ENCODE measurements at places on chromosomes 5 and 9. TPM values are rescaled to one million over a fixed set of nuclear protein-coding genes. Genes with fewer than 3 reads are reported as not detected.
A peak's percentile ranks its signal among the peaks of the same experiment; 100 is the strongest.

PAM gene
- total RNA-seq: 37.8 TPM

PDE6A gene
- total RNA-seq: 0.04 TPM

TMC1 gene
- total RNA-seq: not detected

GPR107 gene
- total RNA-seq: 34.2 TPM

DNA sequence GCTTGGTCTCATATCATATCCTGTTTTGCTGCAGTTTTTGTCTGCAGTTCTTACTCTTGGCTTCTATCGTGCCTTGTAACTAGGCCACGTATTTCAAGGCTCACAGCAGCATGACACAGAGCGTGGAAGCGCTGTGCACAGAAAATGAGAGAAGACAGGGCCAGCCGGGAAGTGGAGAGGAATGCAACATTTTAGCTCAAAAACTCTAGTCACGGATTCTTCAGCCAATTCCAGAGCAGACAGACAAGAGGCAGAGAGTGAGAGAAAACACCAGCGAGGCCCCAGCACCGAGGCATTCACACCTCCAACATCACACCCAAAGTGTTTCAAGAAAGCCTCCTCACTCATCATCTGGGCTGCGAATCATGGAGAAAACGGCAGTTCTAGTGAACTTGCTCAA is 160.8 kb downstream of the DNAH5 start:
- no peak for DNase-seq

DNA sequence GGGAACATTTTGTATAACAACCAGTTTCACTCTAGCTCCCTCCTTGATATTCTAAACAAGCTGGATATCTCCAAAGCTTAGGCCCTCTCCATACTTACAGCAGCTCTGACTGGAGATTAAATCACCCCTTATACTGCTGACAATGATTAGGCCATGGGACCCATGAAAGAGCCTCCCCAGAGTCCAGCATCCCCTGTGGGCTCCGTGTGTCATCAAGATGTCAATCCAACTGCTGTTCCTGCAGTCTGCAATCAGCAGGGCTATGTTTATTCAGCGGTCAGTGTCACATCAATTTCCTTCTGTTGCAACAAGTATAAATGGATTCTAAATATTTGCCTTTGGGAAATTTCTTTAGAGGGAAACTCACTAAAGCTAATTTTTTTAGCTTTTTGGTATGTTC is 26.6 kb downstream of the PCDHAC2 start:
- no peak for DNase-seq

- DNase-seq: no peak
Observed at GRCh38 chr5:66197764-66198405, 53.8 kb downstream of the SREK1 start.

GRCh38 chr5:34690301-34690700 is 34.2 kb downstream of the RAI14 start:
- DNase-seq: no peak

- no peak for DNase-seq
Observed at GRCh38 chr5:33650911-33651310, 210.1 kb downstream of the TARS1 start.

DNA sequence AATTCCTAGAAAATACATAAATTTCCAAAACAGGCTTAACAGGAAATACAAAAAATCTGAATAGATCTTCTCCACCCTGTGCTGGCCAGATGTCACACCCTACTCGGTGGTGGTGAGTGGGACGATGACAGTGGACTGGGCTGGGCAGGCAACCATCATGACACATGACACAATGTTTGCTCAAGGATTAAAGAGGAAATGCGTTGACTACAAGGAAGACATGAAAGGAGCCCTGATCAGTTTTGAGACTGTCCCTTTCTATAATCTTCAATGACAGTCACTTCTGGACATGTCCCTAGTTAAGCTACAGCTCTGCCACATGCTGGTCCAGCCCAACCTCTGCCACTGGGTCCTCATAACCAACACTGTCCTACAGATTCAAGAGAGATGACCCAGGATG is 99.8 kb downstream of the ZDHHC21 start:
- no peak for DNase-seq

GRCh38 chr9:137685741-137686420 is 67.1 kb downstream of the EHMT1 start:
- no peak for DNase-seq

DNA sequence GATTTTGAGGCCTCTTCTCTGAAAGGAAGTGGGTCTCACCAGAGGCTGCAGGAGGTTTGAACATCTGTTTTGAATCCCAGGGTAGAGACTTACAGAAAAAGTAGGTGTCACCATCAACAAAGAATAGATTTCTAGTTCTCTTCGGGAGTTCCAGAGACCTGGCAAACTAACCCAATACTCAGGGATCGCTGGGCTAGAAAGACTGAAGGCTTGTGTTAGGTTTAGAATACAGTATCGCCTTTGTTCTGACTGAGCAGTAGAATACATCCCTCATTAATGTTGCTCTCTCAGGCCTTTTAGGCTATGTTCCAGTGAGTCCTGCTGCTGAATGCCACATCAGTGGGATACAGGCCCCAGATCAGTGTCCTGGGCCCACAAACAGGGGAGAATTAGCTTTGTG is 27.2 kb downstream of the RUSC2 start:
- DNase-seq: no peak

GRCh38 chr9:38384990-38385848 is 7.3 kb upstream of the ALDH1B1 start:
- no peak for DNase-seq

DNA sequence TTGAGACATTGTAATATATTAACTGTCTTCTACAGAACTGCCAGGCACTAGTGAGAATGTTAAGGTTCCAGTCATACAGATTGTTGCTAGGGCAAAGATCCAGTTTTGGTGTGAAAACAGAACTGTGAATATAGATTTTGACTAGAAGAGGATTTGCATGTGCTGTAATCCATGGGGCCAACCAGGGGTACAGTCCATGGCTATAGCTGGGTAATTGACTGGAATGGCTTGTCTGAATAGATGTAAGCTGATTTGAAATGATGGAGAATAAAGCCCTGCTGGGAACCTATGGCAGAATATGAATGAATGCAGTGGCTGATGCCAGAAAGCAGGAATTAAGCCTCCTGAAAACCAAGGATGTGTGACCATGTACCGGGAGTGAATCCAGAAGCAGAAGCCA is 748.5 kb upstream of the CDH10 start:
- no peak for DNase-seq

GRCh38 chr5:1161833-1162229 is 39.6 kb upstream of the SLC6A19 start:
- peak; percentile 92 for DNase-seq

Data from lower leg skin (tissue), 4 donors.